ENCODE measurements at places on chromosomes 3 and 15. TPM values are rescaled to one million over a fixed set of nuclear protein-coding genes. Genes with fewer than 3 reads are reported as not detected.

Gene SNTN
- total RNA-seq = not detected

Gene HCN4
- 2.2 TPM for total RNA-seq

Gene CTXN2
- total RNA-seq = not detected

Gene POLR2M
- 103 TPM for total RNA-seq

Gene GPR27
- 9.1 TPM for total RNA-seq
